ENCODE measurements at places on chromosomes 3 and 15. TPM values are rescaled to one million over a fixed set of nuclear protein-coding genes. Genes with fewer than 3 reads are reported as not detected.

GRCh38 chr3:178028933-178029332 lies 507.3 kb upstream of the KCNMB2 start:
- DNase-seq: no peak

DNA sequence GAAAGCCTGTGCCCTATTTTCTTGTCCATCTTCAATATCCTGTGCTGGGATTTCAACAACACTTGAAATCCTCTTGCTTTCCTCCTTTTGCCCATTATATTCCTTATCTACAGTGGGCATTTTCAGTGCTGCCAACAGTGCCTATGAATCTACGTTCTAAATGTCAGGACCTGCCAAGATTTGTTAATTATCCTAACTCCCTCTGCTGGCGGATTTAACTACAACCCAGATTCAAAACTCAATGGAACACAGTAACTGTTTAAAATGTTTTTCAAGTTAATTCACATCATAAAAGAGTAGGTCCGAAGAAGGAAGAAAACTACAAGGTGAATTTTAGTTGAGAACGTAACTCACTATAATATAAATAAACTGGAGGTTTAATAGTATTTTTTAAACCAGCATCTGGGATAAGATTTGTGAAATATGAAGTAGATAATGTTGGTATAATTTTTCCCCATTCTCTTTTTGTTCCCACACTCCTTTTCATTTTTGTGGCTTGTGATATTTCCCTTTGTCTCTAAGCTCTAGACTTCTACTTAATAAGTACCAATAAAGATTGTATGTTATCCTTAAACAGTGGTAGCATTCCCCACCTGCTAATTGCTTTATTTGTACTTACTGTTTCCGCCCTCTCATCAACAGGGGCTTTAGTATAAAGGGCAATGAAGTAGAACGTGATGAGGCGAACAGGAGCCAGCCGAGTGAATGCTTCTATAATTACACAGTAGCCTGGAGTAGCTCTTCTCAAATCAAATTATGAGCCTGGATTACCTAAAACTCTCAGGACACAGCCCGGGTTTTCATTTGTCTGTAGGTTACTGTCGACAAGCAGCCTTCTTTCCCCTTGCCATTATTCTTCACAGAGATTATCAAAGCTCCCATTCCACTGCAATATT lies 302.5 kb upstream of the ATP11B start:
- DNase-seq: no peak

The C3orf49 gene
- total RNA-seq: not detected

The SHC4 gene
- total RNA-seq: 0.66 TPM

GRCh38 chr3:178583963-178584575 lies 47.8 kb downstream of the KCNMB2 start:
- DNase-seq: no peak

GRCh38 chr3:99907959-99908544 lies 90.4 kb downstream of the CMSS1 start:
- no peak for DNase-seq

The GOLGA6B gene
- total RNA-seq: not detected

DNA sequence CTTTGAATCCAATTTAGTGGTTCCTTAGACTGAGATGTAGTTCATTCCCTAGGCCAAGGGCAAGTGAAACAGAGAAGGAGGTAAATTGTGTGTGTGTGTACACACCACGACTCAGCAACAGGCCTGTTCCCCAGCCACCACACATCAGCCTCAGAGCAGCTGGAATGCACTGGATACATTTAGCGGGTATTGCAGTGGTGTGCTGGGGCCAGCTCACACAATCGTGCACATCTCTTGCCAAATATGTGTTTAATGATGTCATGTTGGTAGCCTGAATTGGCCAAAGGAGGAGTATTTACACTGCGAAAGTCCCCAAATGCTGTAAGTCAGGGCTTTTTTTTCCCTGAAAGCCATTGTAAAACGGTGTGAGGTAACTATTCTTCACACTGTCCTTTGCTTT lies 82.3 kb downstream of the RBPMS2 start:
- no peak for DNase-seq

DNA sequence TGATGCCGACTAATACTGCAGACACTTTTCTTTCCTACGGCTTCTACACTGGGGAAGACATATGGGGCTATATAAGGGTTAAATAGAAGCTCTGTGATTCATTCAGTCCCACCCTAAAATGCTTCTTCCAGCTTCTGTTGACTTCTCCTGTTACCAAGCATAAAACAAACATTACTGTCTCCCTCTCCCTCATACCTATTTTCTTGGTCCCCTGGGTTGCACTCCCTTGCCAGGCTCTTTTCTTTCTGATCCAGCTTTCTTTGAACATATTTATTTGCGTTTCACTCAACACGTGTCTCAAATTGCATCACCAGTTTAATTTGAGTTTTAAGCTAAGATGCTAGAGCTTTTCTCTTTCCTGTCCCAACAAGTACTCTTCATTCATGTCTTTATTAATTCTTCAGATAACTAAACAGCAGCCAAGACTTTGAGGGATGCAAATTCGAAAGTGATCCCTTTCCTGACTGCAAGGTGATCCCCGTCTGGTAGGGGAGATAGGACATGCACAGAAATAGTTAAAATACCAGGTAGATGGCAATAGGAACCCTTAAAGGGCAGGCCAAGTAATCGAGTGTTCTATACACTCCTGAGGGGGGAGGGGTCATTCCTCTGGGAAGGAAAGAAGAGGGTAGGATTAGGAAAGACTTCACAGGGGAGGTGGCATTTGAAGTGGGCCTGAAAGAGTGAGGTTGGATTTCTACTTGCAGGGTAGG lies 198.6 kb upstream of the BCL6 start:
- no peak for DNase-seq

The ARHGAP11A gene
- 158 TPM for total RNA-seq

DNA sequence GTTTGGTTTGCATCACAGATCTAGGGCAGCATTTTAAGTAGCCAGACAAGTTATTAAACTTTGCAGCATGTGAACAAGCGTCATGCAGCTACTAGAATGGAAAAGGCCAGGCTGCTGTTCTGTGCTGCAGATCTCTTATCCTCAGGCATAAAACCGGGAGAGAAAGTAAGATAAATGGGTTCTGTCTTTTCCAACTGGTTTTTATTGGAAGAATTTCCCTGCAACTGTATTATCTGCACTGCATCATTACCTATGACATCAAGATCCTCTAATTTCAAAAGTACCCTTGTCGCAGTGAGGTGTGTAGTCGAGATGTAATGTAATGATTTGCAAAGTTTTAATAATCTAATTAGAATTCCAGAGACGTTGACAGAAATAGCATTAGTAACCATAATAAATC lies 240.3 kb downstream of the FEZF2 start:
- no peak for DNase-seq

DNA sequence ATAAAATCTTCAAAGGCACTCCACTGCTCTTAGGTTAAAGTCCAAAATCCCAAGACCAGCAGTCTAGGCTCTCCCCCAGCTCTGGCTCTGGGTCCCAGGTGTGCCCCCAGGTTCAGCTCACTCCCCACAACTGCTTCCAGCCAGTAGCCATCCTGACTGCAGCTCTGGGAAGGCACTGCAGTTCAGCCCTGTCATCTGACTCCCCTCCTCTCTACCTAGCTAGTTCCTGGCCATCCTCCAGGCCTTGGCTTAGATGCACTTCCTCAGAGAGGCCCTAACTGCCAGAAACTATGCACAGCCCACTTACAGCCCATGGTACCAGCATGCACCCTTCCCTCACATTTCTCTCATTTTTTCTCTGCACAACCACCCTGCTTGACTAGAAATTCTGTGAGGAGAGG lies 25.5 kb downstream of the TBC1D2B start:
- DNase-seq: peak; percentile 19

DNA sequence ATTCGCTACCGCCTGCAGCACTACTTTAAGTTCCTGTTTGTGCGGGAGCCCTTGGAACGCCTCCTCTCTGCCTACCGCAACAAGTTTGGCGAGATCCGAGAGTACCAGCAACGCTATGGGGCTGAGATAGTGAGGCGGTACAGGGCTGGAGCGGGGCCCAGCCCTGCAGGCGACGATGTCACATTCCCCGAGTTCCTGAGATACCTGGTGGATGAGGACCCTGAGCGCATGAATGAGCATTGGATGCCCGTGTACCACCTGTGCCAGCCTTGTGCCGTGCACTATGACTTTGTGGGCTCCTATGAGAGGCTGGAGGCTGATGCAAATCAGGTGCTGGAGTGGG lies 995 bp downstream of the CHST14 start:
- DNase-seq: peak; percentile 41

DNA sequence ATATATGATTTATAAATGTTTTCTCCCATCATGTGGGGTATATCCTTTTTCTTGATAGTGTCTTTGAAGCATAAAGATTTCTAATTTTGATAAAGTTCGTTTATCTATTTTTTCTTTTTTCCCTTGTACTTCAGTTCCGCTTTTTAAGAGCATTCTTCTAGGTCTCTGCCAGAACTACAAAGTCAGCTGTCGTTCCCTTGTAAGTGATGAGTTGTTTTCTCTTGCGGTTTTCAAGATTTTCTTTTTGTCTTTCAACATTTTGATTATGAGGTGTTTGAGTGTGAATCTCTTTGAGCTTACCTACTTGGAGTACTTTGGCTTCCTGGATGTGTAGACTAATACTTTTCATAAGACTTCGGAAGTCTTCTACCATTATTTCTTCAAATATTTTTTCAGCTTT lies 9.3 kb upstream of the PRICKLE2 start:
- DNase-seq: no peak

- peak; percentile 32 for DNase-seq
Measured at GRCh38 chr15:91099616-91099994, 452 bp upstream of the SV2B start.

The SAMMSON gene
- not detected for total RNA-seq

DNA sequence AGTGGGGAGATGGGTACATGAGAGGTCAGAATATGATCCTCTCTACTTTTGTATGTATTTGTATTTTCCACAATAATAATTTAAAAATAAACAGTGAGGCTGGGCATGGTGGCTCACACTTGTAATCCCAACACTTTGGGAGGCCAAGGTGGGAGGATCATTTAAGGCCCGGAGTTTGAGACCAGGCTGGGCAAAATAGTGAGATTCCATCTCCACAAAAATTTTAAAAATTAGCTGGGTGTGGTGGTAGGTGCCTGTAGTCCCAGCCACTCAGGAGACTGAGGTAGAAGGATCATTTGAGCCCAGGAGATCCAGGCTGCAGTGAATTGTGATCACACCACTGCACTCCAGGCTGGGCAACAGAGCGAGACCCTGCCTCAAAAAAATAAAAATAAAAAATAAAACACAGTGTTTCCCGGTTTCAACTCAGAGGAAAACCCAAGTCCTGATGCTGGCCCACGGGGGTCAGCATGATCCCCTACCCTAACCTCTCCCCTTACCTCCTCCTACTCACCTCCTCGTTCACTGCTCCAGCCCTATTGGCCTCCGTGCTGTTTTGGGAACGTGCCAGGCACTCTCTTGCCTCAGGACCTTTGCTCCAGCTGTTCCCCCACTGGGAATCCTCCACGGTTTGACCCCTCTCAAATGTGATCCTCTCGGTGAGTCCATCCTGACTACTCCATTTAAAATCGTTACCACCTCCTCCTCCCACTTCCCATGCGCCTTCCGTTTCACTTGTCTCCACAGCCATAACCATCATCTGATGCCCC lies 2.9 kb upstream of the KLHL40 start:
- no peak for DNase-seq

The DRD3 gene
- total RNA-seq: not detected

DNA sequence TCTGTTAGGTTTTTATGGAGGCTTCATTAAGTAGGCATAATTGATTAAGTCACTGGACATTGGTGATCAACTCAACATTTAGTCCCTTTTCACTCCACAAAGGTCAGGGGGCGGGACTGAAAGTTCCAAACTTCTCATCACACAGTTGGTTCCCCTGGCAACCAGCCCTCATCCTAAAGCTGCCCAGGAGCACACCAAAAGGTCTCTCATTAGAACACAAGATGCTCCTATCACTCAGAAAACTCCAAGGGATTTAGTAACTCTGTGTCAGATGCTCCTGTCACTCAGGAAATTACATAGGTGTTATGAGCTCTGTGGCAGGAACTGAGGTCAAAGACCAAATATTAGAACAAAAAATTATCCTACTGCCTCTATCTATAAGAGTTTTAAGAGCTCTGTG lies 321.5 kb downstream of the OTOL1 start:
- DNase-seq: no peak

DNA sequence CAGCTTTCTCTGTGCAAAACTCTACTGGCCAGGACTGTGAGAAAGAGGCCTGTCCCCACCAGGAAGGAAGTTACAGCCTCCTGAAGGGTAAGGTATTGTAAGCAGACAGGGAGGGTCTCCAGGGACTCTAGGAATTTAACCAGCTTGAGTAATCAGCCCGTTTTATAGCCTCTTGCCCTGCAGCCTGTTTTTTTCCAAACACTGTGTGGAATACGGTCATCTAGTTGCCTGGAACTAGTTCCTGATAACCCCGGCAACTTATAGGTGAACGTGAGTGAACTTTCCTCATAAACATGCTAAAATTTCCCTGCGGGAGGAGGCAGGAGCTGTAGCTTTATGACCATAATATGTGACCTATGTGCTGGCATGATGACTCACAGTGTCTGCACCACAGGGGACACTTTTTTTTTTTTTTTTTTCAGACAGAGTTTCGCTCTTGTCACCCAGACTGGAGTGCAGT lies 60.1 kb upstream of the DAZL start:
- DNase-seq: no peak

GRCh38 chr3:156259896-156260295 lies 139.5 kb downstream of the KCNAB1 start:
- DNase-seq: no peak

- DNase-seq: no peak
Measured at GRCh38 chr15:40554161-40554525, 10.7 kb downstream of the CCDC32 start.

The C3orf22 gene
- total RNA-seq: not detected

The TEX9 gene
- not detected for total RNA-seq

- no peak for DNase-seq
Measured at GRCh38 chr15:72727154-72727553, 41.1 kb downstream of the BBS4 start.

The FBN1 gene
- 1.3 TPM for total RNA-seq

Measured in activated CD8-positive, alpha-beta T cell treated with anti-CD3 and anti-CD28 coated beads, Interleukin-2, amount 10 ng/mL, durations not matched to agents 7 days and 5 days (primary cell).